Stimulated activated CD4-positive, alpha-beta T cell treated with anti-CD3 and anti-CD28 coated beads, Interleukin-1b, Interleukin-23, amount 100 ng/mL, for 1 hour (primary cell): ENCODE measurements at places on chromosomes 2 and 18.

GRCh38 chr2:234330902-234331301 lies 166.0 kb downstream of the ARL4C start:
- DNase-seq = no peak

DNA sequence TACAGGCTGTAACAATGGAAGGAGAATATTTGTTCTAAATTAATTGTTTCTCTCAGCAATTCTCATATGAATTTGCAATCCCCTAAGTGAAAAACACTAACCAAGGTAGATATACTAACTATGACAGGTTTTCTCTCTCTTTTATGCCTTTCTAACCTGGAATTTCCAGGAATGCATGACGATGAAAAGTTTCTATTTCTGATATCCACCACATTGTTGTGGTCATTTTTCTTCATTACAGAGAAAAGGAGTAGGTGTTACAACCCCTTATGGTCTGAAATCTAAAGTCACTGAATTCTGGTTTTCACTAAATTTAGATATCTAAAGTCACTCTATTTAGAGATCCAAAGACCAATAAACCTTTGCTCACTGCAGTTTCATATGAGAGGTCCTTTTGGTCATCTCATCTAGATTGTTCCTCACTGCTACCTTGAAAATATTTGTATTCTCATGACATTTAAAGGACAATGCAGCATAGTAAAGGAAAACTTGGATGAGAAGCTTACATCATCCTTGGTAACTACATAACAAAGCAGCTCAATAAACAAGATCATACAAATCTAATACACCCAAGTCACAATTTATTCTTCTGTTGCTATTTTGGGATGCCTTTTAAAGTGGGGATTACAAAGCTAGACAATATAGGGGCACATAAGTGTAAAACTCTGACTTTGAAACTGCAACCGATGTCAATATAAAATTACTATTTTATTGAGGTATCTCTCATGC lies 85.8 kb downstream of the TCF4 start:
- DNase-seq = no peak

DNA sequence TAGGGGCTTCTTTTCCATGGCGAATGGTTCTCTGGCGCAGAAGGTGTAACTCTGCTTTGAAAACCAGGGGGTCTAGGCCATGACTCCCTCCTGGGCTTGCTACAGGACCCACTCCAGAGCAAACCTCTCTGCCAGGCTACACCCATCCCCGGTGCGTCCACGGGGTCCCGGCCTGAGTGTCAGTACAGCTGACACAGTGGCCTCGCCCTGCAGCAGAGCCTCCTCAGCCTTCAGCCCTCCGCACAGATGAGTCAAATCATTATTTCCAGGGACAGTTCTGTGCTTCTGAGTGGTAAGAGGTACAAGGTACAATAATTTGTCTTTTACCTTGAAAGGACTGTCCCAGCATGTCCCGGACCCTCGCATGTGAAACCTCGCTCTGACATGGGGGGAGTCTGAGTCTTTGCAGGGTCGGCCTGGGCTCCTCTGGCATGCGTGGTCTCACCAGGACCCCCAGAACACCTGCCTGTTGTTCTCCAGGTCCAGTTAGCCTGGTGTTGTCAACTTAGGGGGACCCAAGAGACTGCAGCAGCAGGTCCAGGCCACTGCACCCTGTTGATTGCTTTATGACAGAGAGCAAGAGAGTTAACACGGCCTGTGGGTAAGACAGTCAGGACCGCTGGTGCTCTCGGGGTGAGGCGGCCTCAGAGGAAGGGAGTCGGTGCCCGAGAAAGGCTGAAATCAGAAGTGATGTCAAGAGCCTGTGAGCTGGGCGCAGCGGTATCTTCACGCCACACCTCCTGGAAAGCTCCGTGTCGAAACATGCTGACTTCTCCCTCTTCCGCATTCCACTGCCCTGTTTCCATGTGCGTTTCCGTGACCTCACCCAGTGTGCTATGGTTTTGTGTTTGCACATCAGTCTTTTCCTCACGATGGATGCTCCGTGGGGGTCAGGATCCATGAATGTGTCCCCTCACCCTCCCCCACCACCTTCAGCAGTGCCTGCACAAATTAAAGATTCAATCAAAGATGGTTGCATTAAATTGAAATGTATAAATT lies 340.1 kb downstream of the EIPR1 start:
- DNase-seq = no peak

GRCh38 chr2:42752816-42753813 lies 10.8 kb downstream of the OXER1 start:
- DNase-seq = no peak

- no peak for DNase-seq
Observed at GRCh38 chr2:168254158-168254935, 7.0 kb upstream of the STK39 start.

DNA sequence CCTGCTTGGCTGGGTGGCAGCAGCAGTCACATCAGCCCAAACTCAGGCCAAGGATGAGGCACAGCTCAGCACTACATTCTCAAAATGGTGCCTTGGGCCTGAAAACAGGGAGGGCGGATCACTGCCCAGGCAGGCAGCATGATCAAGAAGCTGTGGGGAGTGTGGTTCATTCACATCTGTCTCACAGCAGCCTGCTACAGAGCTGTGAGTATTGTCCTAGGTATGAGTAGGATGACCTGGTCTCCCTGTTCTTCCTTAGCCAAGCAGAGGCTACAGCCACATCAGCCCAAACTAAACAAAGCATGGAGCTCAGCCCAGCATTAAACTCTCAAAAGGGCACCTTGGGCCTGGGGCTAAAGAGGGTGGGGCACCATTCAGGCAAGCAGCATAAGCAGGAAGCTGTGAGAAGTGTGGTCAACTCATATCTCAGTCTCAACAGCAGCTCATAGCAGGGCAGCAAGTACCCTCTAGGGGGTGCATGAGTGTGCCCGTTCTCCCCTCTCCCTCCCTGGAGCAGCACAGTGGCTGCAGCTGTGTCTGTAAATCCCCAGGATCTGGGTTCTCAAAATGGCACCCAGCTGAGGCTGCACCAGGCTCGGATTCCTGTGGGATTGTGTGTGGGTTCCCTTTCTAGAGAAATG lies 139.6 kb downstream of the TRABD2A start:
- no peak for DNase-seq

GRCh38 chr2:175620106-175620505 lies 382.0 kb downstream of the LNPK start:
- no peak for DNase-seq

- DNase-seq = no peak
Observed at GRCh38 chr2:48530033-48530811, at the start of gene STON1. TSS of gene STON1 (plus strand) at chr2:48530154. CDS start at chr2:48580634, 50,480 bp downstream.

- no peak for DNase-seq
Observed at GRCh38 chr2:21230140-21230539, 106.4 kb downstream of the TDRD15 start.

DNA sequence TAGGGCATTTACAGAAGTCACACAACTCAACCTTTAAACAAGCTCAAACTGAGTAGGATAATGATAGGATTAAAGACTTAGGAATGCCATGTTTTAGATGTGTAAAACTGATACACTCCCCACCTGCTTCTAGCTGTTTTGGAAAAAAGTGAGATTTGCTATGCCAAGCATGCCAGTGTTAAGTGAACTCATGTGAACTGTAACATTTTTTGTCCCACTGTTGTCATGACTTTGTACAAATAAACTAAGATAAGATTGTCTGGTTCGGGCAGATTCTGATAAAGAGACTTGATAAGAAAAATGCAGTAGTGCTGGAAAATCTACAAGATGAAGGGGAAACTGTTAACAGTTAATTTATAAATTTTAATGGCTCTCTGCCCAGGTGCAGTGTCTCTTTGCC lies 66.5 kb downstream of the GLS start:
- DNase-seq = no peak

- no peak for DNase-seq
Observed at GRCh38 chr2:16664809-16665747, 556 bp downstream of the CYRIA start.

GRCh38 chr18:21489119-21489750 lies 111.3 kb downstream of the ESCO1 start:
- no peak for DNase-seq

DNA sequence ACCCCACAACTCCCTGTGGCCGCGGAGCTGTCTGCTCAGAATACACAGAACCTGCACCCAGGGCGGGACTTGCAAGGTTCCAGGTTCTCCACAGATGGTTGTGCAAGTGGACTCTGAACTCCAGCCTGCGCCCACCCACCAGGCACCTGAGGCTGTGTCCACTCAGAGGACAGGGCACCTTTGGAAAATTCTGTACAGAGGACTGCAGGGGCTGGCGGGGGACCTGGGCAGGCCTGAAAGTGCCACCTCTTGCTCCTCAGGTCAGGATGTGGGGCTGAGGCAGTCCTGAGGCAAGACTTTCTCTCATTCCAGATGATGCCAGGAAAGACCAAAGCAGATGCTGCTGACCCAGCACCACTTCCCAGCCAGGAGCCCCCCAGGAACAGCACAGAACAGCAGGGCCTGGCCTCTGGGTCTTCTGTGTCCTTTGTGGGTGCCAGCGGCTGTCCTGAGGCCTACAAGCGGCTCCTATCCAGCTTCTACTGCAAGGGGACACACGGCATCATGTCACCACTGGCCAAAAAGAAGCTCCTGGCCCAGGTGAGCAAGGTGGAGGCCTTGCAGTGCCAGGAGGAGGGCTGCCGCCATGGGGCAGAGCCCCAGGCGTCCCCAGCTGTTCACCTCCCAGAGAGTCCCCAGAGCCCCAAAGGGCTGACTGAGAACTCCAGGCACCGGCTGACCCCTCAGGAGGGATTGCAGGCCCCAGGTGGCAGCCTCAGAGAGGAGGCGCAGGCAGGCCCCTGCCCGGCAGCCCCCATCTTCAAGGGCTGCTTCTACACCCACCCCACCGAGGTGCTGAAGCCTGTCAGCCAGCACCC lies 14.4 kb downstream of the ARID5A start:
- DNase-seq = no peak

- no peak for DNase-seq
Observed at GRCh38 chr2:167114018-167114417, 225.7 kb downstream of the XIRP2 start.

DNA sequence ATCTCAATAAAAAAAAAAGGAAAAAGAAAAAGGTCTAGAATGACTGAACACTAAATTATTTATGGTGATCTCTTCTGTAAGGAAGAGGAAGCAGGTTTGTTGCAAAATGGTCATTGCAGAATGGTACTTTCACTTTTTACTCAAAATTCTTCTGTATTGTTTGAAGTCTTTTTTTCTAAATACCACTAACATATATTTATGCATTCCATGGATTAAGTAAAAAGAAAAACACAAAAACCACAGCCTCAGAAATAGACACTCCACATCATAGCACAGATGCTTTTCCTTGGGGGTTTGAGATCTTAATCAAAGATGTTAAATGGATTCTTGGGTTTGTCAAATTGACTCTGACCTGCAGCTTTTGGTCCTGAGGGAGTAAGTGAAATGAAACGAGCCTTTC lies 47.4 kb downstream of the RHOB start:
- no peak for DNase-seq

DNA sequence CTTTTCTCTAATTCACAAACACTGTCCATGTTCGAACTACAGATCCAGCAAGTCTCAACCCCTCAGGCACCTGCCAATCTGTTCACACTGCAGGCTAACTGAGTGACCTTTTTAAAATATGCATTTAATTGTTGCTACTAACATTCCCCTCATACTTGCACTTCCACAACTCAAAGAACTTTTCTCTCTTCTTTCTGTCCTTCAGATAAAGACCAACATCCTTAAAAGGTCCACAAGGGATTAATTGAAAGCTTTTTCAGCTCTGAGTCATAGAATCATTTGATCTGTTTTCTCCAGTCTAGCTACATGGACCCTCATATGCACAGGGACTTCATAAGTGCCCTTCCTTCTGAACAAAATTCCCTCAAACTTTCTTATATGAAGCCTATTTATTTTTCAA lies 1321.2 kb downstream of the DPP10 start:
- no peak for DNase-seq

DNA sequence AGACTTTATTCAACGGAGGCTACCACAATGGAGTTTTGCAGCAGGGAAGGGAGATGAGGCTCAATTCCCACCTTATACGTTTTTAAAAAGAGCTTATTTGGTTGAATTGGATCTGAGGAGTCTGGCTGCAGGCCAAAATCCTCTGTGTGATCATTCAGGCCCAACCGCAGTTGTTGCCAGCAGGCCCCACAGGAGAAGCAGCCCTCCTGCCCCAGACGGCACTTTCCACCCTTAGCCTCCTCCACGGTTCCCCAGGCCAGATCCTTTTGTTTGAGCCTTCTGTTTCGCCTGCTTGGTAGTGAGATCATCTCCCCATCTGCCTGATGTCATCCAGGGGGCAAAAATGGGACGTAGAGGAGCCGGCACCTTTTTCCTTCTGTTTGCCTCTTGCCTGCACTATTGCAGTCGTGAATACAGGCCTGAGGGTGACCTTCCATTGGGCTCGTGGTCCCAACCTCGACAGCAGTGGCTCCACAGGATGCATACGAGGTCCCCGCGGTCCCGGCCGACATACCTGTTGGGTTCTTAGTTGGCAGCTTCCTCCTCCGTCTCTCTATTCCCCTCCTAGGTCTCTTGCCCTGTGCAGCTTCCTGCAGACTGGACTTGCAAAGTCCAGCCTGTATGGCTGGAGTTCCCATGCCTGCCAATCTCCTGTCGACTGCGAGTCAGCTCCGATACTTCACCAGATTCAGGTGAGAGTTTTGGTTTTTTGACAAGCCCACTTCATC lies 9.3 kb upstream of the GPR35 start:
- DNase-seq = no peak

DNA sequence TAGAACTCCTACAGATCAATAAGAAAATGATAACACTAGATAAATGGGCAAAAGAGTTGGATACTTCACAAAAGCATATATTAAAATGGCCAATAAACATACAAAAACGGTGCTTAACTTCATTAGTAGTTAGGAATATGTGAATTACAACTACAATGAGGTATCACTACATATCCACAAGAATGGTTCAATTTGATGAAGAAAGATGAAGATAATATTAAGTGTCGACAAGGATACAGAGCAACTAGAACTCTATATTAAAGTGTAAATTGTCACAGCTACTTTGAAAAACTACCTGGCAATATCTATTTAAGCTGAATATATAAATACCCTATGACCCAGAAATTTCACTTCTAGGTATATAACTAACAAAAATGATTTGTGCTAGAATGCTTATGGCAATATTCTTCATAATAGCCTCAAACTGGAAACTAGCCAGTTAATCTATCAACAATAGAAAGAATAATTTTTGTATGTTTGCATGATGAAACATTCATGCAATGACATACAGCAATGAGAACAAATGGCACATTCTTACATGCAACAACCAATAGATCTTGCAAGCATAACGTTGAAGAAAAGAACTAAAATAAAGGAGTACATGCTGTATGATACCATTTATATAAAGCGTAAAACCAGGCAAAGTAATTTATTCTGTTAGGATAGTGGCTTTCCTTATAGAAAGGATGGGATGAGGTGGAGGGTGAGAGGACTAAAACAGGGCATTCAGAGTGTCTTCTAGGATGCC lies 290.2 kb upstream of the SESTD1 start:
- DNase-seq = no peak

DNA sequence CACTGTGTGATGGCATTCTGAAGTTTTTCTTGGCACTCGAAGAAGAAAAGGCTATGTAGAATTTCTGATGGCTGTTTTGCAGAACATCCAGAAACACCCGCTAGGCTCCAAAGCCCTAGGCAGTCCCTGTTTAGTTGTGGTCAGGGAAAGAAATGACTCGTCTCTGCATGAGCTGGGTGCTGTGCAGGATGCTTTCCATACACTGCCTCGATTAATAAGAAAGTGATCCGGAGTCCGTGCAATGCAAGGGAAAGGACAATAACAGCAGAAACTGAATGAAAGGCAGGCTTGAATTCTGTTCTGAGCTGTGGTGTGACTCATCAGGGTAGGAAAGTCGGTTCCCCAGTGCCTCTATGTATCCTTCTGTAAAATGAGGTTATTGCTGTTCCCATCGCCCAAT lies 18.7 kb downstream of the MAPRE3 start:
- no peak for DNase-seq
